Stimulated activated CD4-positive, alpha-beta T cell treated with anti-CD3 and anti-CD28 coated beads, TNF-alpha, amount 100 ng/mL, for 1 hour (primary cell): ENCODE measurements at places on chromosomes 5 and 9.

DNA sequence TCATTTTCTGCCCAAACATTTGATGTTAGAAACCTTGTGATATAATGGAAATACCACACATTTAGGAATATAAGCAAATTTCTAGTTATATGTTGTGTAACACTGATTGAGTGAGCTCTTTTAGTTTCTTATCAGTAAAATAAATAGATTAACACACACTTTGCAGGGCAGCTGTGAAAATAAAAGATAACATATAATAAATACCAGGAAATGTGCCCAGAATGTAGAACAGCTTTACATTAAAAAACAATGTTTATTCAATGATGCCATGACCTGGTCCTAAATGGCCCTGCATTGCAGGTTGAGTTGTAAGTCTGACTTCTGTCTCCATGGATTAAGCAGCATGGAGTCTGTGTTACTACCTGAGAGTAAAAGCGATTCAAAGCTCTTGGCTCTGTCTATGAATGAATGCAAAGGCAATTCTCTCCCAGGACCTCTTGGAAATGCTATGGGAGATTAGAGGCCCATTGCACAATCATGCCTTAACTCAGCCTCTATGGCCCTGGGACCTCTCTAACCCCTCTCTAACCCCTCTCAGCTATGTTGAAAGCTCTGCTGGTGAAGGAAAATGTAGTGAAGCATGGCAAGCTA, 296.0 kb upstream of the ACTBL2 start:
- DNase-seq: no peak

GRCh38 chr5:59685793-59686192, 207.7 kb downstream of the PDE4D start:
- DNase-seq: no peak

- no peak for DNase-seq
These were observed 163.1 kb downstream of the IZUMO3 start for GRCh38 chr9:24382566-24382965.

- no peak for DNase-seq
These were observed 99.7 kb upstream of the KIF2A start for GRCh38 chr5:62206150-62206829.

GRCh38 chr5:67581203-67581602, 384.6 kb upstream of the CD180 start:
- DNase-seq: no peak

DNA sequence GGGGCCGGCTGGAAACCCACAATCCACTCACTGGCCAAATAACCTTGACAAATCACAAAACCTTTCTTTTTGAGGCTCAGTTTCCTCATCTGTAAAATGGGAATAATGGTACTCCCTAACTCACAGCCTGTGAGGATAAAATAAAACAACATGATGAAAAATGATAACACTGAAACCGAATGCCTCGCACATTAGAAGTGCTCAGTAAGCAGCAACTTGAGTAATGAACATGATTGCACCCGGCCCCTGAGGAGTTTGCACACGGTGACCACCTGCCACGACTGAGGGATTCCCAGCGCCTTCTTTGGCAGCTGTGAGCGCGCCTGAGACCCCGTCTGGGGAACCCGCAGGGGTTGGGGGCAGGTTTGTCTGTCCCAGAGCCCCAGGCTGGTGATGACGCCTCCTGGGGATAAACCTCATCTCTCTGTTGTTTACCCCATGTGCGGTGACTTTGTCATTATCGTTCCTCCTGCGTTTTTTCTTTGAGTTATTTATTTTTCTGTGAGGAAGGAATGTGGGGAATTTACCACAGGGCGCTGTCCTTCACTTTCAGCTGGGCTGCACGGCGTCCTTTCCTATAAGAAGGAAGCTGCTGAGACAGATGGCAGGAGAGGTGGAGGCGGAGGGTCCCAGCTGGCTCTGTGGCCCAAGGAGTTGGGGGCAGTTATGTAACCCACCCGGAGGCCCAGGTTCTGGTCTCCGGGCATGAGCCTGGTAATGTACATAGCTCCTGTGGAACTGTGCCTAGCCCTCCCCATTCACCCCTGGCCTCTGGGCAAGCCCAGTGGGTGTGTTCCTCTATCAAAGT, 3.0 kb upstream of the SYNPO start:
- no peak for DNase-seq

DNA sequence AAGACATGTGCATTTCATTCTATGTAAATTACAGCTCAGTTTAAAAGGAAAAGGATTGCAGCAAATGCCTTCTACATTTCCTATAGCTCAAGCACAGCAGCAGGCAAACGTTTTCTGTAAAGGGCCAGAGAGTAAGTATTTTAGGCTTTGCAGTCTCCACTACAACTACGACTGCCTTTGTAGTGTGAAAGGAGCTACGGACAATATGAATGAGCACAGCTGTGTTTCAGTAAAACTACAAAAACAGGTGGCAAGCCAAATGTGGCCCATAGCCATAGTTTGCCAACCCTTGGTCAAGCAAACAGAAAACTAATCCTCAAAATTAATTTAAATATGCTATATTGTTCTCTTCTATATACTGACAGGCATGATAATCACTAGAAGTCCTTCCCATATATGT, 7.2 kb downstream of the PTBP3 start:
- no peak for DNase-seq

- no peak for DNase-seq
These were observed 21.9 kb downstream of the OR2Y1 start for GRCh38 chr5:180717989-180718388.
